Left hindlimb (tissue), 1 donor: ENCODE measurements at places on chromosomes 6 and 20.
A peak's percentile ranks its signal among the peaks of the same experiment; 100 is the strongest.

DNA sequence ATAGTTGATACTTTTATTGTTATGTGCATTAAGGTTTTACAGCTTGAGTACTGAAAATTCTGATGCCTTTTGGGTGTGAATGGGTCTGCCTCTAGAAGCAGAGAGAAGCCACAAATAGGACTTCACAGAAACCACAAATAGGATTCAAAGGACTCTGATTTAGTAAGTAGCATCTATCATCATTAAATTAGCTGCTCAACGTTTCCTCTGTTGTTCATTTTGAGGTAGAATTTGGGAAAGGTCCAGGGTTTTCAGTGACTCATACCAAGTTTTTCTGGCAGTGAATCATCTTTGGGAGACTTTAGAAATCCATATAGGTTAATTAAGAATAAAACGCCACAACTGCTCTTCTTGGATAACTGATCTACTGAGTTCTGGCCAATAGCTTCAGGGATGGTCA is 105.1 kb downstream of the PHF3 start:
- DNase-seq = no peak

GRCh38 chr6:43444036-43444435 is 11.3 kb downstream of the DLK2 start:
- no peak for DNase-seq

GRCh38 chr6:1695546-1696462 is 86.1 kb downstream of the FOXC1 start:
- DNase-seq = peak; percentile 47

GRCh38 chr6:169564453-169565240 is 137.2 kb downstream of the WDR27 start:
- no peak for DNase-seq

GRCh38 chr6:1560281-1561058 is 49.2 kb upstream of the FOXC1 start:
- no peak for DNase-seq

DNA sequence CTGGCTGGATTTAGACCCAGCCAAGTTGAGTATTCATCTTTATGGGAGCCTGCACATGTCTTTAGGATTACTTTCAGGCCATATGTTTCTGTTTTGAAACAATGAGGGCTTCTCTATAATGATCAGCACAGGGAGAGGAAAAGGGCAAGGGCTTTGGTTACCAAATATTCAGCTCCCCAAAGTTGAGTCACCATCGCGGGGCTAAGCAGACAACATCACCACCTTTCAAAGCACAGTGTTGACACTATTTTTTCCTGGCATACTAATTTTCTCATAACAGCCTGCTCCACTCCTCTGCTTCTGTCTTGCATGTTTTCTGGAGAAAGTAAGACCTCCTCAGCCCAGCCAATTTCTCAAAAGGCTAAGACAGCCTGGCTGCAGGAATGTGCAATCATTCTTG is 4.9 kb downstream of the SCML4 start:
- no peak for DNase-seq

GRCh38 chr6:35055891-35056290 is 85.2 kb downstream of the TCP11 start:
- DNase-seq = no peak

GRCh38 chr6:35298625-35299140 is 1.1 kb downstream of the DEF6 start:
- no peak for DNase-seq

GRCh38 chr6:44569931-44570385 is 182.5 kb downstream of the CDC5L start:
- peak; percentile 68 for DNase-seq

- no peak for DNase-seq
Measured at GRCh38 chr6:30719356-30719755, 796 bp upstream of the TUBB start.

GRCh38 chr6:170447561-170447930 is 105.6 kb downstream of the PSMB1 start:
- peak; percentile 14 for DNase-seq

- DNase-seq = no peak
Measured at GRCh38 chr6:85678026-85678601, 35.4 kb upstream of the SYNCRIP start.

GRCh38 chr6:36350681-36351571 is 14.2 kb upstream of the BNIP5 start:
- no peak for DNase-seq

DNA sequence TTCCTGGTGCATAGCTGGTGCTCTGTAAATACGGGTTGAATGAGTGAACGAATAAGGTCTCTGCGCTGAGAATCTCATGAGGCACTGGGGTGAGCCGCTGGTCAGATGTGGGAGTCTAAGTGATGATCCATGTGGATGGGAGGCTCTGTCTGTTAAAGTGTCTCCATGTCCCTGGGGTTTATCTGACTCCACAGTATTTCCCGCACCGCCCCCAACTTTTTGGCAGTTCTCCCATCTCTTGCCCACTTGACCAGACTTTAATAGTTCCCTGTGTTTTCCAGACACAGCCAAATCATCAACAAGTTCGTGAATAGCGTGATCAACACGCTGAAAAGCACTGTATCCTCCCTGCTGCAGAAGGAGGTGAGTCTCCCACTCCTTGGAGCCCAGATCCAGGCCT is 9.9 kb downstream of the BPIFA2 start:
- DNase-seq = no peak

DNA sequence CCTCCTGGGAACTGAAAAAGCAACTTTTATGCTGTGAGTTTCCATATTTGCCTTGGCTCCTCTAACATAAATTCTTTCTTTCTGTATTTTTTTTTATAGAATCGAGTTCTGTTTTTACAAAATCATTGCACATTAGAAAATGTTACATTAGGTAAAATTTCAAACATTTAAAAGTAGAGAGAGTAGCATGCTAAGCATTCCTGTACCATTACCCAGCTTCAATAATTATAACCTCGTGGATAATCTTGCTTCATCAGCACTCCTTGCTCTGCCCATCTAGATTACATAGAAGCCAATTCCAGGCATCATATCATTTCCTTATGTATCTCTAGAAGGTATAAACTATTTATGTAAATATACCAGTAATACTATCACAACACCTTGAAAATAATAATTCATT is 15.4 kb upstream of the FBXO30 start:
- DNase-seq = no peak

- no peak for DNase-seq
Measured at GRCh38 chr6:25882051-25882496, 8.0 kb upstream of the SLC17A3 start.

- no peak for DNase-seq
Measured at GRCh38 chr6:157791450-157791849, 31.6 kb upstream of the SNX9 start.

DNA sequence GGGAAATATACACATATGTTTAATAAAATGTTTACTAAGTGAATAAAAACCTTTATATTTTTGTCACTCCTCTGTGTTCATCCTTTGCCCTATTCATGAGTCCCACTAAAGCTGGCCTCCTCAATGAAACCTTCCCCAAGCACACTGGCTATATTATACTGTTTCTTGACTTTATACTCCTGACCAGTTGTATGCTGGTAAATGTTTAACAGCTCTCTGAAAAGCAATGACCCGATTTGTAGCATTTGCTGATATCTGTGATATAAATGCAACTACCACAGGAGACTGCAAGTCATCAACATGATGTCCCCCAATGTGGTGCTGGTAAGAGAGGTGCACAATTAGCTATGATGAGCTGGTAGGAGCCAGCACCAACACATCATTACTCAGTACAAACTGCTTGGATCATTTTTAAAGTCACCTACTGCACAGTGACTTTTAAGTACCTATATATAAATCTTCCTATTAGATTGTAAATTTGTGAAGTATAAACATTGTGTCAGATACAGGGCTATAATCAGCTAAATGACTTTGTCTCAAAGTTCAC is 64.6 kb upstream of the MCM9 start:
- DNase-seq = no peak

GRCh38 chr6:51788121-51788520 is 299.3 kb downstream of the PKHD1 start:
- no peak for DNase-seq

DNA sequence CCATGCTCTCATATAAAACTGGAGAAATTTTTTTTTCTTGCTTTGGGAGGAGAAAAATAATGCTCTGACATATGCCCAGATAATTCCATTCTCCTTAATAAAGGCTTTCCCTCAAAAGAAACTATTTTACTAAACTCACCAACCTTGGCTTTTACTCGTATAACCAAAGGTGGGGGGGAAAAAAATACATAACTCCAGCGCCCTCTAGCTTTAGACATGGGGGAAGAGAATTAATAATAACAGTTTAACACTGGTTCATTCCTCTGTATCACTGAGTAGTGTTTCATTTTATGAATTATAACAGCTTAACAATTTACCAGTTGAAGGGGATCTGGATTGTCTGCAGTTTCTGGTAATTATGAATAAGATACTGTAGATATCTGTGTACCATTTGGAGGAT is 1226.1 kb downstream of the GRIK2 start:
- no peak for DNase-seq
